ENCODE measurements at places on chromosomes 1 and 21.

- no peak for DNase-seq
Observed at GRCh38 chr1:100557606-100557953, 19.6 kb downstream of the GPR88 start.

GRCh38 chr1:238293075-238293474 lies 402.4 kb upstream of the ZP4 start:
- no peak for DNase-seq

GRCh38 chr1:10149231-10149630 lies 61.1 kb upstream of the KIF1B start:
- DNase-seq = no peak

DNA sequence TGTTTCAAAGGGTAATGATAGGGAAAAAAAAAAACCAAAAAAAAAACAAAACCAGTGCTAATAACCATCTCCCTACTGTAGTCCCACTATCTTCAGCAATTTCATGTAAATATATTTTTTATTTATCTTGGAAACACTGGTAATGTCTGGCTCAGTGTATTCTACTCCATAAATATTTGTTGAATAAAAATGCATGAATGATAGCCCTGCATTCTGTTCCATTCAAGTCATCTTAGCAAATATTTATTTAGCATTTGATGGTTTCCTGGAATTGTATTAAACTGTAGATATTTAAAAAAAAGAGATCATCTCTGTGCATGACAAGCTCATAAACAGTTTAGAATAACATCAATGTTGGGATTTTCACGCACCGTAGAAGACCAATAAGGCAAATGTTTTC lies 24.2 kb downstream of the IL23R start:
- no peak for DNase-seq

GRCh38 chr1:184412472-184412871 lies 25.6 kb downstream of the C1orf21 start:
- DNase-seq = no peak

DNA sequence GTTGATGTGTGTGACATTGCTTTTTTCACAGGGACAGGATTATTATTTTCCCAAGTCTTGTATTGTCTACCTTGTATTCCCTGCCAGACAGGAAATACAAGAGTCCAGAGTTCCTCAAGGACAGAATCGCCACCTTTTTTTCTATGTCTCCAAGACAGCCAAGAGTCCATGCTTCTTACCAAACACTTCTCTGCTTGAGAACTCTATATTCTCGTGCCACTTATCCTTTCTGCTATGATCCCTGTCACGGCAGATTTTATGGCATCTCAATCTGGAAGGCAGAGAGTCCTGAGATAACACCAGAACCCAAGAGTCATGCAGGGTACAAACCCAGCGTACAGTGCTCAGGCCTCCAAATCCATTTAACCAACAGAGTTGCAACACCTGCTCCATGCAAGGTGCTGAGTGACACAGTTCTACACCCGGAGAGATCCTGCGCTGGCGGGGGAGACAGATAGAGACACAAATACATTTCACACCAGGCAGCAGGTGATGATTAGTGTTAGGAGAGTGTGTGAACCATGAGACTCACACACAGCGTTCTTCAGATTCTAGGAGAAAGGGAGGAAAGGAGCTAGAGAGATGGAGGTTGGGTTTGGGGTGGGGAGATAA lies 107.6 kb downstream of the NAV1 start:
- no peak for DNase-seq

GRCh38 chr1:12152113-12152891 lies 14.5 kb upstream of the TNFRSF1B start:
- DNase-seq = no peak

GRCh38 chr1:198298640-198299039 lies 141.8 kb downstream of the NEK7 start:
- DNase-seq = no peak
